ENCODE measurements at places on chromosomes 6 and 20.

GRCh38 chr20:15654208-15654649, 919.0 kb downstream of the KIF16B start:
- no peak for DNase-seq

- DNase-seq = no peak
These were observed 975 bp downstream of the BMP7 start for GRCh38 chr20:57265336-57265996.

DNA sequence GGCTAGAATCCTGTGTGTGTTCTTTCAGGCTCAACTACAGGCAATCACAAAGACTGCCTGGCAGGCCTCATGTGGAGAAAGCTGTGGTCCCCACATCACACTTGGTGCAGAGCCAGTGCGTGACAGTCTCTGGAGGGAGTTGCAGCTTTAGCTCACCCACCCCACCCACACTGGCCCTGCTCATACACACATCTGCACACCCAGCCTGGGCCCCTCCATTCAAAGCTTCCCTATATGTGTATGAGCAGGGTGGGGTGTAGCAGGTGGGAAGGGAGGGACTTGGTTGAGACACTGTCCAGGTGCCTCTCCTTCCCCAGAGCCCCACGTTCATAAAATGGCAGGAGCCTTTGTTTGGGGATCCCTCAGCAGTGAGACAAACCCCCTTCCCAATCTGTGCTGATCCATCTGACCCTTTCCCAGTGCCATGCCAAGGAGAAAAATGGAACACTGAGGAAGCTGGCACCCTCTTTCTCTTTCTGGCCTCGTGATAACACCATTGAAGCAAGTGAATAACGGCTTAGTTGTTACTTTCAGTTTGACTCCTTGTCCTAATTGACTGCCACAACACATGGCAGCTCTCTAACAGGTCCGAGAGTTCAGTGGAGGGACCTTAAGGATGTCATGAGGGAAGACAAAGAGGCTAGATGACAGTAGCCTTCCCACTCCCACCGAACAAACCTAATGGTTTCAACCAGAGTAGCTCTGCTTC, 53.8 kb upstream of the NRSN1 start:
- DNase-seq = no peak

DNA sequence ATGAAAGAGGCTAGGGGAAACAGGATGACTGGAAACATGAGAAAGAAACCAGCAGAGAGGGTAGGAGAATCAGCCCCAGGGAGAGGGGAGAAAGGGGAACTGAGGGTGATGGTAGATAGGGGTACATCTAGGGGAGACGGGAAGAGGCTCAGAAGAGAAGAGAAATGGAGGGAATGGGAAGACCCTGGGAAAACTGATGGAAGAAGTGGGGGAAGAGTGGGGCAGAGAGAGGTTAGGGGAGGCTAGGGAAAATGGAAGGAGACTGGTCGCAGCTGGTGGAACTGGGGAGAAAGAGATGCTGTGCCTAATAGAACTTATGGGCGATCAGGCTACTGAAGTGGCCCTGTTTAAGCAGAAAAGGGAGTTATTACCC, 548 bp downstream of the PROCR start:
- DNase-seq = no peak

DNA sequence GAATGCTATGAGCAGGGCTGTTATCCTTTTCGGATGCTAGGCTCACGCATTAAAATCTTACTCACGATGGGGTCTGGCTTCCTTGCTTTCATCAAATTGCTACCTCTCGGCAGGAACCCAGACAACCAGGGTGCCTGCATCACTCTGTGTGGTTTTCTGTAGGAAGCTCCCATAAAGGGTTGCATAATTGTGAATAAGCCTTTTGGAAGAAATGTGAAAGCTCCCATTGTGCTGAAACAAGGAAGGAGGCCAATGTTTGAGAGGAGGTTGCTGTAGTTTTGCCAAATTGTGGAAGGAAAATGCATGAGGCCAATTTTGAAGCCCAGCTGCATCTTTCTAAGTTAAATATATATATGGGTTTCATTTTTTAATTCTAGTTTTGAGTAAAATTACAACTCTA, 615.5 kb downstream of the C6orf118 start:
- no peak for DNase-seq

DNA sequence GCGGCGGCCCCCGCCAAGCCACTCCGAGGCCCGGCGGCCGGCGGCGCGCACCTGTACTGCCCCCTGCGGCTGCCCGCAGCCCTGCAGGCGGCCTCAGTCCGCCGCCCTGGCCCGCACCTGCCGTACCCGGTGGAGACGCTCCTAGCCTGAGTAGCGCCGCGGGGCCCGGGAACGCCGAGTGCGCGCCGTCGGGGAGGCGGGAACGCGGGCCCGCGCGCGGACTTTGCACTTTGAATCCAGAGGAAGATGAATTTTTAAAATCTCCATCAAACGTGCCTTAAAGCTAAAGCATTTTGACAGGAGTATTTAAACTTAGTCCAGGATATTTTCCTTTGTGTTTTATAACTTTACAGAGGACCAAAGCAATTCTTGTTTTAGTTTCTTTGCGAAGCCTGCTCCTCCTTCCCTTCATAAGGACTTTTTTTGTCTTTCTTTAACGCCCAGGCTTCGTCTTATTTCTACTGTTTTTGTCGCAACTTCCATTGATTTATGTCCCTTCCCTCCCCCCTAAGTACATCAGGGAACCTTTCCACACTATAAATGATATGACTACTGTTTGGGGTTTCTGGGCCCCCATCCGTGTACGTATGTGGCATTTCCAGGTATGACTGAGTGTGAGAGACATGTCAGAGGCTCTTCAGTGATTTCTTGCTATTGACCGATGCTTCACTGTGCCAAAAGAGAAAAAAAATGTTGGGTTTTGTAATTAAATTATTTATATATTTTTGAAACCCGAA, 2.0 kb downstream of the FOXQ1 start:
- DNase-seq = no peak

DNA sequence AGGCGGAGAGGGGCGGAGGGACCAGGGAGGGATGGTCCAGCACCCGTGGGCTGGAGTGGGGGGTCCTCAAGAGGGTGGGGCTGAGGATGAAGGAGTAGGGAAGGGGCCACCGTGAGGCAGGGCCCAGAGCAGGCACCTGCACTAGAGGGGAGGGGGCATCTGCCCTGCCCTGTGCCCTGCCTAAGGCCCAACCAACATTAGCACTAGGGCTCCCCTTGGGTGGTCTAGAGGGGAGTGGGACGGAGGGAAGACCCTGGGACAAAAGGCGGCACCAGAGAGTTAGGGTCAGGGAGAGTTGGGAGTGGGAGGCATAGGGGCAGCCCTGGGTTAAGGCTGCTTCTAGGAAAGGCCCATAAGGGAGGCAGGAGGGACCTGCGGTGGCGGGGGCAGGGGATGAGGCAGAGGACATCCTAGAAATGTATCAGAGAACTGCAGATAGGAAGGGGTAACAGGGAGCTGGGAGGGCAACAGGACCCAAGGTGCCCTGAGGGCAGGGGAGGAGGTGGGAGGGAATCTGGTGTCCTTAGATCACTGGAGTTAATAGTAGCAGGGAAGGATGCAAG, 24.5 kb downstream of the HLA-F start:
- no peak for DNase-seq

DNA sequence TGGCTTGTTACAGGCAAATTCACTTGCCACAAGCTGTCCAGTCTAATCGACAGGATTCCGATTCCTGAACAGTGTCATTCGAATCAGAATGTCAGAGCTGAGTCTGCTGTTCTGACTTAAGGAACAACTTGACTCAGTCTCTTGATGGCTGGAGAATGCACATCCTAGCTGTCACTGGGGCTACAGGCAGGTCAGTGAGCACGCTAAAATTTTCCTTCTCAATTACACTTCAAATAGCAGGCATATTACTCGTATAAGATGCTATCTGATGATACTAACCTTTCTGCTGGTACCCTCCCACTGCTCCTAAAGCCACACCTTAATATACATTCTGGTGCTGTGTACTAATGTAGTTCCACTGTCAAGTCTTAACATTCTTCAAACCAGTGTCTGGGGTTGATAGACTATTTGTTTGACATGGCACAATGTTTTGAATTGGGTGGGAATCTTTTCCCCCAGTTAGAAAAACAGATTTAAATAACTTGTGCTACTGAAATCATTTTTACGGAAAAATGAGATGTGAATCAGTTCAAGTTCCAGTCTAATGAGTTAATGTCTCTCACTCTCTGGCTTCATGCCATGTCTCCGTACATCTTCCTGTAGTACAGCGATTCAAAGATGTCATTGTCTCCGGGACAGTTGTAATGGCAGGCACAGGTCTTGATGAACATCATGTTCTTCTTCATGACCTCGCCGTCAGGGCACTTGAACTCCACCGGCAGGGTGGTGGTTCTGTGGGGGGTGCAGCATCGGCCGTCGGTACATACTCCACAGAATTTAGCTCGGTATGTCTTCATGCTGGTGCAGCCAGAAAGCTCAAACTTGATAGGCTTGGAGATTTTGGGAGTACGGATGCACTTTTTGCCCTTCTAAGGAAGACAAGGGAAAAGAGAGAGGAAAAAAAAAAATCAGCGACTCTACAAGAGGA, 2.2 kb downstream of the CCN2 start:
- DNase-seq = no peak

DNA sequence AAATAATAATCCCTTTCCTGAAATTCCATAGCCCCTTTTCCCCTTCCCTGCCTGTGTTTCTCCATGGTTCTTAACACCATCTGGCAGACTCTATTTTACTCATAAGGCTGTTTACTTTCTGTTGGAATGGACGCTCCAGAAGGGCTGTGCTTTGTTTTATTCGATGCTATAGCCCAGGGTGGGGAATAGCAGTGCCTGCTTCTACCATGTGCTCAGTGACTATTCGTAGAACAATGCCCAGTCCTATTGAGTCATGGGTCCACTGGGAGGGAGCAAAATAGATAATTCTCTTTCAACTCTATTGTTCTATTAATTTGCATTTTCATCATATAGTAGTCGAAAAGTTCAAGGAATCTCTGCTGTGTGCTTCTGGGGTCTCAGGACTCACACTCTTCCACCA, 565.1 kb downstream of the C6orf118 start:
- DNase-seq = no peak

GRCh38 chr6:151493804-151494234, at the start of gene CCDC170:
Gene CCDC170, plus strand, starts transcription at chr6:151494017. Its CDS starts 112 bp downstream, at chr6:151494129.
- DNase-seq = no peak

DNA sequence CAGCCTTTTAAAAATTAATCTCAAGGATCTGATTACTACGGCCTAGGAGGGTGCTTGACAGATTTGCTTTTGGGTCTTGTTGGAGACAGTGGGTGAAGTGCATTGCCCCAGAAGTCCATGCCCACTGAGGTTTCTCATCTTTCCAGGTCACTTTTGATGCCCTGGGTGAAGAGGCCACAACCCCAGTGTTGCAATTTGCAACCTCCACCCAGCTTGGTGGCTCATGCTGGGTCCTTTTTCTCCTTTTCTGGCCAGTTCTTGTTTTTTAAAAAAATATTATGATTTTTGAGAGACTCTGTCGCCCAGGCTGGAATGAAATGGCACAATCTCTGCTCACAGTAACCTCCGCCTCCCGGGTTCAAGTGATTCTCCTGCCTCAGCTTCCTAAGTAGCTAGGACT, 9.4 kb downstream of the STX11 start:
- no peak for DNase-seq

DNA sequence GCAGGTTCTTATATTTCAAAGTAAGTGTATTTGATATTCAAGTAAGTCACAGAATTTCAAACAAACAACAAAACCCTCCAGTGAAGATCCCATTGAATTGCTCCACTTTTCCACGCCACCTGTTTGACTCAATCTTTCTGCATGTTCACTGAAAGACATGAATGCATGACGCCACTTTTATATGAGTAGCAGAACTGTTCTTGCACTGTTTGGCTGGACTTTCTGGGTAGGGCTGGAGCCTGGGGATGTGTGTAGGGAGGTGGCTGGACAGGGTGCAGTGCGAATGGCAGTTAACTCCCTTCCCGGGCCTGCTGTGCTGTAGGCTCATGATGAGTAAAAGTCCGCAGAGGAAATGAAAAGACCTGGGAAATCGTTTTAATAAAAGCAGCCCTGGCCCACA, 39.7 kb downstream of the IL20RA start:
- DNase-seq = no peak

- no peak for DNase-seq
These were observed 101.1 kb downstream of the MAP3K7 start for GRCh38 chr6:90485635-90486277.

DNA sequence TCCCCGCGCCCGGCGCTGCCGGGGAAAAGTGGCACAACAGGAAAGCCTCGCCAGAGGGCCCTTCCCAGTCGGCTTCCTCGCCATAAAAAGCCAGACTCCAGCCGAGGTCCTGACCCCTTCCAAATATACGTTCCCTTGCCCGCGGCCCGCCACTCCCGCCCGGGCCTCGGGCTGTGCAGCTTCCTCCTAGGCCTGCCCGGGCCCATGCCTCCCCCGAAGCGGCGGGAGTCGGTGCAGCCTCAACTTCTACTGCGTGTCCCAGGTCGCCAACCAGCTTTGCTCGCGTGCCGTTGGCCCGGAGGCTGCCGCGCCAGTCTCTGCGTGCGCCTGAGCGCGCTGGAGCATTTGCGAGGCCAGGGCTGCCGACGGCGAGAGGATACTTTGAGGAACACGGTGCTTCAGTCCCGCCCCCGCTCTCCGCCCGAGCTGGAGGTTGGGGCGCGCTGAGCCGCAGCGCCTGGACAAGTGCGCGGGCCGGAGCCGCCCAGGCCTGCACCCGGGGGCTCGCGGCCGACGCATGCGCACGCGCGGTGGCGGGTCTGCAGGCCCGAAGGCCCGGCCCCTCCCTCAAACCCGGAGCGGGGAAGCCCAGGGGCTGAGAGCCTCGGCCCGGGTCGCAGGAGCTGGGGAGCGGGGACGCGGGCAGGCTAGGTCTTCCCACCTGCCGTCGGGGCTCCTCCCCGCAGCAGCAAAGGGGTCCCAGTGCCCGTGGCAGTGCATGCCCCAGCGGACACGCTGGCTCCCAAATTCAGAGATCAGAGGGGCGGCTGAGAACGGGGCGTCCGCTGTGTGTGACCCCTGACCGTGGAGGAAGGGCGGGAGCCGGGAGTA, 10.2 kb downstream of the FOXC1 start:
- no peak for DNase-seq

DNA sequence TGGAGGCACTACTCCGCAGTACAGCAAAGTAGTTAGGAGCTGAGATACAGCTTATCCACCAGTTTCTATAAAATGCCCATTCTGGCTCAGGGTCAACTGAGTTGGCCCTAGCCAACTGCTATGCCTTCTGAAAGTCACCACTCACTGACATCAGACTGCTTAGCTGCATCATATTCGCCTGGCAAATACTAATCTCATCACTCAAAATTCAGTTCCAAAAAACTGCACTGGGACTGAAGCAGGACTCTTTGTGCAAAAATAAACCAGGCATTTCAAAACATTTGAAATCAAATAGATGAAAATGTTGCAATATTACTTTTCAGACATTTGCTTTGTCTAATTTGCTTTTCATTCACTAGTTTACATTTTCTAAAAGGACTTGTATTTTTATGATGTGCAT, 230.0 kb downstream of the ALDH8A1 start:
- DNase-seq = no peak

DNA sequence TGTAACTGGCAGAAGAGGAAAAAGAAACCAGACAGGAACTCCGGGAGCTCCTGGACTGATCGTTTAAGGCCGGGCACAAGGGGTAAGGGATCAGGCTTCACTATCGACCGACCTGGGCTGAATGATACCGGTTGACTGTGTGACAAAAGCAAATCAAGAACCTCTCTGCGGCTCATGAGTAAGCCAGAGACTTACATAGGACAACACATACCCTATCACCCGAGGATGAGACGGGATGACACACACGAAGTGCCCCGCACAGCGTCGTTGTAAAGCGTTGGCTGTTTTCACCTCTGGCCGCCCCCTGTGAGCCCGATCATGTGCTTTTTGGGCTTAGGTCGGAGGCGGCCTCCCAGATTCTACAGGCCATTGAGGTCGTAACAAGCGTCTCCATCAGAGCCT, 695 bp upstream of the TGIF2 start:
- DNase-seq = peak; percentile 28
